ENCODE measurements at places on chromosomes 11 and 22. TPM values are rescaled to one million over a fixed set of nuclear protein-coding genes. Genes with fewer than 3 reads are reported as not detected.

GRCh38 chr11:655036-655726, 18.1 kb downstream of the DRD4 start:
- DNase-seq: no peak

GRCh38 chr11:315516-315994, 1.7 kb downstream of the IFITM1 start:
- DNase-seq: no peak

DNA sequence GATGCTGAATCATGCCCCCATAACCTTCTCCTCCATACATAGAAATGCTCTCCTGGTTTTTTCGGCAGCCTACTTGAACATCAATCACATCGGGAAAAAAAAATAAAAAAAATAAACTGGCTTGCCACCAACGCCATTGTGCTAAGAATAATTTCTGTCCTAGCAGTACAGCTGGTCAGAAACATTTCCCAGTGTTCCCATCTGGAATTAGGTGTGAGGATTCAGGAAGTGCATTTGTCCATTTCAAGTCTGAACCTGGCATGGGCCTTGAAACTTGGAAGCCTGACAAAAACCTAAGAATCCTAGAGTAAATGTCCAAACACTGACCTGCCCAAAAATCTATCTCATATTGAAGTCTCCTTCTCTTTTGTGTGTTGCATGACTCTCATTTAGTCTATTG, 16.6 kb upstream of the NAV2 start:
- no peak for DNase-seq

DNA sequence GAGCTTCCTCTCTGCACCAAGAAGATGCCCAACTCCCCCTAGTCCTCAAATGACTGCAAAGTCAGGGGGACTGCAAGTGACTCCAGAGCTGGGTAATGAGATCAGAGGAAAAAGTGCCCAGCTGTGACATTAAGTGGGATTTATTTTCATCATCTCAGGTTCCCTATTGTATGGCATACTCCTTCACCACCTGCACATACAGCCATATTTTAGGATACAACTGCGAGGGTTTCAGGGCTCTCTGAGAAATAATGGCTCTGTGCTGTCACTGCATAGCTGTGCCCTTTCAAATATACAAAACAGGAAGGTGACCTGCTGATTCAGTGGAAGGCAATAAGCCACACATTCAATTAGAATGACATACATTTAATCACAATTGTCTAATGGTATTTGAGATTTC, 45.6 kb upstream of the PLET1 start:
- no peak for DNase-seq

GRCh38 chr22:28759861-28760560, 12.5 kb upstream of the CCDC117 start:
- DNase-seq: no peak

DNA sequence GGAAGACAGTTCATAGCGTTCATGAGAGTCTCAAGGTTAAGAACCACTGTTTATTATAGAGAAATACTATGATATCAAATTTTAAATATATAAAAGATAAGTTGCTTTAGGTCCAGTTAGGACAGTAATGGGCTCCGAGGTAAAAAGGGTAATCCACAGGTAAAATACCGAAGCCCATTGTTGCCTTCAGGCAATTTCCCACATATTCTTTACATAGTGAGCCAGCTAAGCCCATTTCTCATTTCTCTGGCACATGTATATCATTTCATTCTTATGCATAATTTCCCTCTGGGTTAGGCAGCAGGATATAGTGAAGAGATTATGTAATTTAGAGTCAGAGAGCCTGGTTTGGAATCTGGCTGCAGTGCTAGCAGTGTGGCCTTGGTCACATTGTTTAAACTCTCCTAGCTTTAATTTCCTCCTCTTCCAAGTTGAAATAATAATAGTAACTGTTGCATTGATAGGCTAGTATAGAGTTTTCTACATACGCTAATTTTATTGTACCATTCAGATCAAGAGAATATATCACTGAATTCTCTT, 7.6 kb upstream of the POU2AF1 start:
- no peak for DNase-seq

GRCh38 chr22:31344578-31345330, 1.4 kb downstream of the PATZ1 start:
- DNase-seq: peak; percentile 39

DNA sequence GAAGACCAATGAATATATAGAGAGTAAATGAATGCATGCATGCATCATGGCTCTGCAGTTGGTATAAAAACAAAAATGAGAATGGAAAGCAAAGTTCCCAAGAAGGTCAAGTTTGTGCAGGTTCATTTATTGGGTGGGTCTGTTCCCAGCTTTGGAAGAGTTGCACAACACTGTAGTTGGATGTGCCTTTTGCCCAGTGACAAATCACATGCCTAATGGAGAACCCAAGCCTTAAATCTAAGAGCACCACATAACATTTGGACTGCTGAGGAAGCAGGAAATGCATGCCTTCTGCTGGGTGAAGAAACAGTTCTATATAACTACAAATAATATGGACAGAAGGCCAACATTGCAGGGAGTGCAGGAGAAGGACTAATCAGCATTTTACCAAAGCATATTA, 30.6 kb downstream of the PRCP start:
- no peak for DNase-seq

- DNase-seq: no peak
Observed at GRCh38 chr11:35354644-35355043, 64.7 kb downstream of the SLC1A2 start.

- DNase-seq: no peak
Observed at GRCh38 chr11:40602866-40603552, 856.4 kb downstream of the LRRC4C start.

GRCh38 chr22:19048531-19048930, 73.7 kb downstream of the DGCR2 start:
- DNase-seq: no peak

GRCh38 chr11:94271885-94272372, 32.5 kb upstream of the IZUMO1R start:
- no peak for DNase-seq

- no peak for DNase-seq
Observed at GRCh38 chr11:70456921-70457532, 58.7 kb downstream of the CTTN start.

GRCh38 chr22:49632199-49633009, 195.3 kb downstream of the BRD1 start:
- peak; percentile 61 for DNase-seq

DNA sequence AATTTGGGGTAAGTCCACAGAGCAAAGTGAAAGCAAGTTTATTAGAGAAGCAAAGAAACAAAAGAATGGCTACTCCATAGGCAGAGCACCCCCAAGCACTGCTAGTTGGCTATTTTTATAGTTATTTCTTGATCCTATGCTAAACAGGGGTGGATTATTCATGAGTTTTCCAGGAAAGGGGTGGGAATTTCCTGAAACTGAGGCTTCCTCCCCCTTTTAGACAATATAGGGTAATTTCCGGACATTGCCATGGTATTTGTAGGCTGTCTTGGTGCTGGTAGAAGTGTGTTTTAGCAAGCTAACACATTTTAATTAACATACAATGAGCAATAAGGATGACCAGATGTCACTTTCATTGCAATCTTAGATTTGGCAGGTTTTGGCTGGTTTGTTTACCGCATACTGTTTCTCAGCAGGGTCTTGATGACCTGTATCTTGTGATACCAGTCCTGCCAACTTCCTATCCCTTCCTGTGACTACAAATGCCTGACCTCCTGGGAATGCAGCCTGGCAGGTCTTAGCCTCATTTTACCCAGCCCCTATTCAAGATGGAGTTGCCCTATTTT, 937 bp upstream of the C1QTNF6 start:
- no peak for DNase-seq

DNA sequence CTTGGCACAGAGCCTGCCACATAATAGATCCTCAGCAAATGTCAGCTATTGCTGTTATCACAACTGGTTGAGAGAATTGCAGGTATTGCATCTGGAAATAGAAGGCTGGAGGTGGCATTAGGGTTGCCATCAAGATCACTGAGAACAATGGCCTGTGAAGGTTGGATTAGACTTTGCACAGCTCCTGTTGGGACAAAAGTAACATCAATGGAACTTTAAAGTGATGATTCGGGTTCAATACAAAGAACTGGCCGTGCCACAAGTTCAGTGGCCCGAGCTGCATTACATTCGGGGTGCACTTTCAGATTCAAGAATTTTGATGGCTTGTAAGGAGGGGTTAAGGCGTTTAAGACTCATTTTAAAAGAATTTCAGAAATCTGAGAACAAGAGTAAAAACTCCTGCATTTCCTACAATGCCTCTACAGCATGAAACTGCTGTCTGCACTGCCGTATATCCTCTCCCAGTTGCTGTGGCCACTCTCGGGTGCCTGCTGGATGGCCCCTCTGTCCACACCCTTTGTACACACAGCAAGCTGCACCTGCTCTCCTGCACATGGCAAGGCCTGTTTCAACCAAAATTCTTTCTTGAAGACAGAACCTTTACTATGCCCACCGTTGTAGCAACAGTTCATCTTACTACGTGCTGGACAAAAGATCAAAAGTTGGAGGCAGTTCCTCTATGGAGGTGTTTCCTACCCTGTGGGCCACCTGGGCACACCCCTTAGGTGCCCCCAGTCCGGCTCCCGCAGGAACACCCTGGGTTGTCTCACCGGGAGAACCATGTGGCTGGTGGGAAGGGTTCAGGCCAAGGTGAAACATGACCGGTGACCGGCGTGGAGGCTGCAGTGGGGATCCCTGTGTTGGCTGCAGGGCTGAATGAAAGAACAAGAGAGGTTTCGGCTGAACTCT, 17.5 kb upstream of the SHANK2 start:
- no peak for DNase-seq

DNA sequence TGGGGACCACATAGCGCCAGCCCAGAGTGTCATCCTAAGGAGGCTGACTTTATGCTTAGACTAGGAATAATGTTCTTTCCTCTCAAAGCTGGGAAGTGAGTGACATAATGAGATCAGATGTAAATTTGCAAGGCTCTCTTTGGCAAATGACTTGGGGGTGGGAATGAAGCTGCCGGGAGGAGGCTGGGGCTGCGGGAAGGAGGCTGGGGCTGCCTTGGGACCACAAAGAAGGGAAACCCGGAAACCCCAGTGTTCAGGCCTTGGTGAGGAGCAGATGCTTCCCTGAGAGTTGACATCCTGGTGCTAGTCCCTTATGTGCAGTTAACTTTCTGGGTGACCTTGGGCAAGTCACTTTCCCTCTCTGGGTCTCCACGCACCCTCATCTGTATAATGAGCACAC, 182.0 kb downstream of the CHST1 start:
- no peak for DNase-seq

- DNase-seq: no peak
Observed at GRCh38 chr22:50015451-50016307, 3.1 kb upstream of the IL17REL start.

DNA sequence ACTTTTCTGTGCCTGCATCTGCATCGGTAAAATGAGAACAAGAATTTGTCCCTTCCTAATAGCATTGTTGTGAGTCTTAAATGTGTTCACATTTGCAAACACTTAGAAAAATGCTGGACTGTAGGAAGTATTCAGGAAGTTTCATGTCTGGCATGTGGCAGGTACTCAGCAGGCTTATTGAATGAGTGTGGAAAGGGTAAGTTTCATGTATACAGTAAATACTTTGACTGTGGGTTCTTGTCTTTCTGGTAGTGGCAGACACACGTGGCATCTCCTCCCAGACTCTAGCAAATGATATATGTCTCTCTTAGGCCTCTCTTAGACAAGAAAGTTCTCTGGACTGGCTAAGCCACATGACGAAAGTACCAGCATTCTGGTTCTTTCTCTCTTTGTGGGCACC, 179.2 kb downstream of the C11orf91 start:
- no peak for DNase-seq

DNA sequence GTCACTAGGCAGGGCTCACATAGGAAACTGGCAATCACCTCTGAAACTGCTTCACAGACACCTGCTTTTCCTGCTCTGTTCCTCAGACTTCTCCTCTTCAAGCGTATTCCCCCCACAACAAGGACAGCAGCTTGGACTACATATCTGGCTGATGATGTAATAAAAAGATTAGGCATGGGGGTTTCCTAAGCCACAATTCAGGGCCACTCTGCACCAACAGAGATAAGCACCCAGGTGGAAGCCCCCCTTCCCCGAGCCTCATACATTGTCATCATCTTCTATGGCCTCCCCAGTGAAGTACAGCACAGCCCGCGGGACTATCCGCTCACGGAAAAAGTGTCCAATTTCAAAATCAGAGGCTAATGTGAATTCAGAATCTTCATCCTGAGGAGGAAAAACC, 25.0 kb upstream of the PHLDA2 start:
- DNase-seq: no peak

GRCh38 chr11:61596990-61597389, 16.1 kb upstream of the SYT7 start:
- no peak for DNase-seq

DNA sequence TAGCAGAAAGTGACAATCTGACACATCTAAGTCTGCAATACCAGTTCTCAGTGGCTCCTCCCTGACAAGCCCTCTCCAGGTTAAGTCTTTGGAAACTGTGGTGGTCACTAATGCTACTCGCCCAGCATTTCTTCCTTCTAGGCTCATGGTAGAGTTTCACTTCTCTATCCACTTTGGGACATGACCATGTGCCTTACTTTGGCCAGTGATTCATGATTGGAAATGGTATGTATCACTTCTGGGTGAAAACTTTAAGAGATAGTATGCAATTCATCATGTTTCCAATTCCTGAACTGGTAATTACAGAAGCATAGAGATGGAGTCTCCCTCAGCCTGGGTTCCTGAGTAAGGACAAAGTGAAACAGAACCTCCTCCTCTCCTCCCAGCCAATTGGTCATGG, 151.5 kb upstream of the LMO1 start:
- DNase-seq: no peak

DNA sequence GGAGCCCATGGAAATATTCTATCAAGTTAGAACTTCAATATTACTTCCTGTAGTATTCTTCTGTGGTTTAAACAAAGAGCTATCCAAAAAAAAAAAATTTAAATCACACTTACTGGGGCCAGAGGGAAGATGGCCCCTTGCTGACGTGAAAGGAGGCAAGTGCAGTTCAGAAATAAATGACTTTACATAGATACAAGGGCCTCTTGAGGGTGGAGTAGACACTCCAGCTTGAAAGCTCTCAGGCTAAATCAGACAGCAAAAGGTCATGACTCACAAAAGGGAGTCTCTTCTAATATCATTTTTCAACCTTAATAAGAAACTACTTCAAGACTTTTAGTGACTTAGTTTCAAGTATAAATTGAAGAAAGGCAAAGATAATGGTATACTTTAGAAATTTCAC, 1160.3 kb downstream of the FAM181B start:
- no peak for DNase-seq

P4HA3 gene
- total RNA-seq: 0.21 TPM

IGSF9B gene
- total RNA-seq: 0.84 TPM

ASPHD2 gene
- 0.08 TPM for total RNA-seq

TBX10 gene
- not detected for total RNA-seq

MRGPRE gene
- not detected for total RNA-seq

GLB1L2 gene
- 0.39 TPM for total RNA-seq

CFAP300 gene
- total RNA-seq: not detected

TMEM45B gene
- not detected for total RNA-seq

IFITM10 gene
- 3.7 TPM for total RNA-seq

PDE3B gene
- 0.26 TPM for total RNA-seq

LRP4 gene
- total RNA-seq: 14.5 TPM

CARD10 gene
- total RNA-seq: 4.4 TPM

C2CD3 gene
- total RNA-seq: 6.6 TPM

EMID1 gene
- total RNA-seq: 0.34 TPM

KCNJ11 gene
- total RNA-seq: 173 TPM

C11orf97 gene
- total RNA-seq: not detected

PHETA2 gene
- 2.2 TPM for total RNA-seq

CLMP gene
- total RNA-seq: 4.2 TPM
